ENCODE measurements at places on chromosomes 4 and X.

DNA sequence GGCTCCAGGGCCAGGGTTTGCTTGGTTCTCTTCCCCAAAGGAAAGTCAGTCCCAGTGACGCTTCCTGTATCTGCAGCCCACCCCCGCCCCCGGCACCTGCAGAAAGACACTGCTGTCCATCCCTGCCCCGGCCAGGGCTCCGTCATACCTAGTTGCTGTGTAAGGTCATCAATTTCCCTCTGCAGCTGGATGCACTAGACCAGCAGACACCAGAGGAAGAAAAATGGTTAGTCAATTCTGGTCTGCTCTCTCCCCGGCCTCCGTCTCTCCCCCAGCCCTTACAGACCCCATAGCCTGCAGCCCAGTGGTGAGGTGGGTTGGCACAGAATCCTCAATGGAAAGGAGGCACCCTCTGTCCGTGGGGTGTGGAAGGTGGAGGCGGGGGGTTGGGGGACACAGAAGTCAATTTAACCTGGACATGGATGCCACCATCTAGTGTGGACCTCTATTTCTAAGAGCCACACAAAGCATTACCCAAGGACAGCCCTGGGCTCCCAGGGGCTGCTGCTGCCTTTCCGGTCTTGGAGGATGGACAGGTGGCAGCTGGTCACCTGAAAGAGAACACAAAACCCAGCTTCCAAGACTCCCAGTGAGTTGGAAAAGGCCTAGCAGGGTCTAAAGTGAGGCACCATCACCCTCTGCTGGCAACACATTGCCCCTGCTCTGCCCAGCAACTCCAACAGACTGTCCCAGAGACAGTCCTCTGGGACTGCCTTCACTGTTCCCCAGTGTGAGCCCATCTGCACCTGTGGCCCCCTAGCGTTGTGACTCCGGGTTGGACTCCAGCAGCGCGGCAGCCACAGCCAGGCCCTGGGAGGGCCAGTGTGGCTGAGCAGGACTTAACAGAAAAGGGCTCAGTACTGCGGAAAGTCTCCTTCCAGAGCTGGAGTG, 40.2 kb upstream of the NHSL2 start:
- DNase-seq: peak; percentile 21

DNA sequence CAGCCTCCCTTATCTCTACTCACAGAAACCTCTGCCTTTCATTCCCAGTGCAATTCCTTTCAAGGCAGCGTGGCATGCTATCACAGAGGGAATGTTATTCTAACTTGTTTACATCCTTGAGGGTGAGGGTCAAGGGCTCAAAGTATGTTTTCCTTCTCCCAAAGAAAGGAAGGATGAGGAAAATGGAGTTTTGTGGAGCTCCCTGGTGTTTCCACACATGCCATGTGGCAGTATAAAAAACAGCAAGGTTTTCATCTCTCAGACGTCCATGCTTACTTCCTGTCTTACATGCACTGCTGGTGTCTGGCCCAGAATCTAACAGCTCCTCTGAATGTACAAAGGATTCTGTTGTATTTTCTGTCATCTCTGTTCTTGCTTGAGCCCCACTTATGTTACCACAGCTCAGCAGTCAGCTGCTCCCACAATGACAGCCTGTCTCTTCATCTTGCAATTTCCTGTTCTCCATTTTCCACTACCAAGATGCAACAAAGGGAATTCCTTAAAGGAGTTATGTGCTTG, 128.0 kb downstream of the SNCA start:
- no peak for DNase-seq

- DNase-seq: no peak
These were observed 62.1 kb downstream of the GEMIN8 start for GRCh38 chrX:13967636-13968035.

- peak; percentile 76 for DNase-seq
These were observed 89.5 kb downstream of the OR13H1 start for GRCh38 chrX:131633285-131633917.

GRCh38 chr4:118280501-118281218, 72.1 kb downstream of the PRSS12 start:
- DNase-seq: peak; percentile 44

DNA sequence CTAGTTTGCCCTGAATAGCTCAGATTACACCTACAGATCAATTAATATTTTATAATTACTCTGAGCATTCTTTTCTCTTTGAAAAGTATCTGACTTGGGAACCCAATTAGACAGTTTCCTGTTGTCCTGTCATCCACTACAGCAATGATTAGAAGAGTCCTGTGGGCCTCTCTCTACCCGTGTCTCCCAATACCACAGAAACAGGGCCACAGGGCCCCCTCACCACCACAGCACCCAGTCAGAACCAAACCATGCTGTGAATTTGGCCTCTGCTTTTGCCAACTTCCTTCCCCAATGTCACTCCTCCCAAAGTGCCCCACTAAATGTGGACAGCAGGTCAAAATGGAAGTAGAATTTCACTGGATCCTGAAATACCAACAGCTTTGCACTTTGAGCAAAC, 10.3 kb downstream of the USP46 start:
- no peak for DNase-seq

- DNase-seq: no peak
These were observed 510.6 kb upstream of the CNKSR2 start for GRCh38 chrX:20863649-20864048.

- DNase-seq: no peak
These were observed 664.0 kb upstream of the PCDH7 start for GRCh38 chr4:30056016-30056766.

All from nephron progenitor cell (in vitro differentiated cells).